Stimulated activated naive B cell treated with anti-CD40 and anti-IgM and Interleukin-4, amounts not matched to agents 10 μg/mL and 1 μg/mL and 100 μg/mL, for 72 hours (primary cell): ENCODE measurements at places on chromosomes 3 and 15.

GRCh38 chr3:68931406-68932149, 769 bp downstream of the TAFA4 start:
- peak overlapping the region; percentile 41 for H3K4me3 ChIP-seq
- peaks cover 71% of the 10 kb centered on the region for H3K27me3 ChIP-seq
- DNase-seq, result no peak
- no peaks in the 10 kb centered on the region for H3K36me3 ChIP-seq
- H3K27ac ChIP-seq, result no peak overlapping the region
- H3K4me1 ChIP-seq, result peaks cover 18% of the 10 kb centered on the region

DNA sequence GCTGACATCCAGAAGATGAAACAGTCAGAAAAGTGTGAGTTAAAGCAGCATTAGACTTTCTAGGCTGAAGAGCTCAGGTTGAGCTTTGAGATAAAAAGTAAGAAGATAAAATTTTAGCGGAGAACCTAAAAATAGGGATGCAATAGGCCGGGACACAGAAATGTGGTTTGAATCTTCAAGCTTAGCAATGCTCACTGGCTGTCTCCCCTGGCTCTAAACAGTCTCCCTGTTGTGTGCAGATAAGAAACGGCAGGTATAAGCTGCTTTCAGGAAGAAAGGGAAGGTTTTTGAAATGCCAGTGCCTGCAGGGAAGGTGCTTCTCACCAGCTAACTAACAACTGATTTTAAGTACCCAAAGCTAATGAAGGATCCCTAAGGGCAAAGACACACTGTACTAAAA, 718.7 kb upstream of the SGO1 start:
- no peak overlapping the region for H3K27ac ChIP-seq
- no peak for DNase-seq
- H3K36me3 ChIP-seq, result no peaks in the 10 kb centered on the region
- H3K4me1 ChIP-seq, result no peaks in the 10 kb centered on the region
- no peak overlapping the region for H3K4me3 ChIP-seq

- H3K36me3 ChIP-seq, result peaks cover 4% of the 10 kb centered on the region
- H3K4me1 ChIP-seq, result peaks cover 5% of the 10 kb centered on the region
Observed at GRCh38 chr15:70516408-70517193, 246.8 kb downstream of the UACA start.

GRCh38 chr3:133991637-133992036, 38.1 kb downstream of the SLCO2A1 start:
- no peak overlapping the region for H3K4me3 ChIP-seq
- H3K27me3 ChIP-seq, result peaks cover 10% of the 10 kb centered on the region
- DNase-seq, result no peak
- no peak overlapping the region for H3K27ac ChIP-seq
- no peaks in the 10 kb centered on the region for H3K36me3 ChIP-seq
- no peaks in the 10 kb centered on the region for H3K4me1 ChIP-seq

DNA sequence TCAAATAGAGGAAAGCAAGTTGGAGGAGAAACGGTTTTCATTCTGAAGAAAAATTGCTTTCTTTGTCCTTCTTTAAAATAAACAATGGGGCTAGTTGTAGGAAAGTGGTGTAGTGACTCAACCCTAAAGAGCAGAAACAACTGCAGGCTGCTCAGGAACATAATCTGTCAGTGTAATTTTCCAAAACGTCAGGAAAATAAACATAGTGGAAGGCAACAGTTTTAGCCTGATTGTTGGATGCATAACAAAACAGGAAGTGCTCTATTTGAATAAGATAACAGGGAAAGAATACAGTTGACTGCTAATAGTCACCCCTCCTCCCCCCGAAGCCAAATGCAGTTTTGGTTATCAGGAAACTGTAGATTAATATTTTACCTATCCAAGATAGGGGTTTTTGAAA, 167.6 kb downstream of the ECT2 start:
- no peak overlapping the region for H3K4me3 ChIP-seq
- H3K27me3 ChIP-seq, result no peaks in the 10 kb centered on the region
- no peaks in the 10 kb centered on the region for H3K4me1 ChIP-seq

GRCh38 chr3:105965384-105965783, 96.6 kb upstream of the CBLB start:
- no peaks in the 10 kb centered on the region for H3K36me3 ChIP-seq
- no peak overlapping the region for H3K27ac ChIP-seq
- no peaks in the 10 kb centered on the region for H3K4me1 ChIP-seq
- no peak overlapping the region for H3K4me3 ChIP-seq
- DNase-seq, result no peak
- no peaks in the 10 kb centered on the region for H3K27me3 ChIP-seq

DNA sequence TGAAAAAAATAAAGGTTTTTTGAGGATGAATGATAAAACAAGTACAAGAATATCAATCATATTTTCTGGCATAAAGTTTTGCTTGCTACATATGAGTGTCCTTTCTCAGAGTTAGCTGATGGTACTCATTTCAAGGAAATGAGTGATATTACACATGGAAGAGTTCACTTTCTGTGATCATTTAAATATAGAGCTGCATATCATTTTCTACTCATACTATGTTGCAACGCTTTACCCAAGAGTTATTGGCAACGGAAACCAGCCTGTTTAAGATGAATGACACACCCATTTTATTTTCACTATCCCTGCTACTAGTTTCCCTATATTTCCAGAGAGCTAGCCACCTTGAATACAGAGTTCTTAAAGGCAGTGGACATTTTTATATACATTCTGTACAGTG, 35.4 kb upstream of the RBMS3 start:
- DNase-seq, result no peak
- no peaks in the 10 kb centered on the region for H3K36me3 ChIP-seq
- H3K27ac ChIP-seq, result no peak overlapping the region
- no peaks in the 10 kb centered on the region for H3K4me1 ChIP-seq
- H3K4me3 ChIP-seq, result no peak overlapping the region
- H3K27me3 ChIP-seq, result no peaks in the 10 kb centered on the region

DNA sequence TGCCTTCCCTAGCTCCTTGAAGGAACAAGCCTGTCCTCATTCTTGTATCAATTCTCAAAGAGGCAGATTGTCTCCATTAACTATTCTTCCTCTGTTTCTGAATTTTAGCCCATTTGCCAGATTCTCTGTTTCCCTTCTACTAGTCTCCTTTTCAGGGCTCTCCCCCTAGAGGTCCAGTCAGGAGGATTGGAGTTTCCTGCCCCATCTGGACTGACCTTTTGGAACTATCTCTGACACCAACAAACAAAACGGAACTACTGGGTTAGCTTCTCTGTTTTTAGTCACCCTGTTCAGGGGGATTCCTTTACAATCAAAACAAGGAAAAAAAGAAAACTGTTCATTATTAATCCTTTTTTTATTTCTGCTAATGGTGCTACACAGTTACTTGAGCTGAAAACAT, 10.2 kb upstream of the KPNA4 start:
- H3K27me3 ChIP-seq, result peaks cover 2% of the 10 kb centered on the region
- no peak overlapping the region for H3K4me3 ChIP-seq
- H3K27ac ChIP-seq, result no peak overlapping the region
- no peaks in the 10 kb centered on the region for H3K4me1 ChIP-seq
- H3K36me3 ChIP-seq, result peaks cover 8% of the 10 kb centered on the region

DNA sequence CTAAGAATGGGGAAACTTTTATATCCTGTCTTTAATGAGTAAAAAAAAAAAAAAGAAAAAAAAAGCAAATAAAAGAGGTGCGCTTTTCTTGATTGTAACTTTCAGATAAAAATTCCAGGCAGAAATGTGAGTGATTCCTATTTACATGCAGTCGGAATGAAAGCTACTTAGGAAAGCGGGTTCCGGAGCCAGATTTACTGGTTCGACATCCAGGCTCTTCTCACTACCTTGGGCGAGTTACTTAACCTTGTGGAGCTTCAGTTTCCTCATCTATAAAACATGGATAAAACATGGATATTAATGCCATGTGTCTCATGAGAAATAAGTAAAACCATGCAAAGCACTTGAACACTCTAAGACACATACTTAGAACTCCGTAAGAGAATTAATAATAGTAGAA, 169.2 kb downstream of the TP63 start:
- no peaks in the 10 kb centered on the region for H3K4me1 ChIP-seq
- H3K36me3 ChIP-seq, result no peaks in the 10 kb centered on the region
- H3K4me3 ChIP-seq, result no peak overlapping the region
- no peak overlapping the region for H3K27ac ChIP-seq
- H3K27me3 ChIP-seq, result no peaks in the 10 kb centered on the region
- no peak for DNase-seq

- peak overlapping the region; percentile 62 for H3K27ac ChIP-seq
- peaks cover 14% of the 10 kb centered on the region for H3K36me3 ChIP-seq
- peak; percentile 76 for DNase-seq
- peak overlapping the region; percentile 73 for H3K4me3 ChIP-seq
Observed at GRCh38 chr3:10008588-10009344, 17.5 kb upstream of the FANCD2 start.

- no peak for DNase-seq
- H3K4me3 ChIP-seq, result no peak overlapping the region
- H3K27ac ChIP-seq, result no peak overlapping the region
- H3K27me3 ChIP-seq, result peaks cover 9% of the 10 kb centered on the region
- no peaks in the 10 kb centered on the region for H3K4me1 ChIP-seq
Observed at GRCh38 chr3:100523050-100523760, 30.8 kb downstream of the TMEM45A start.

DNA sequence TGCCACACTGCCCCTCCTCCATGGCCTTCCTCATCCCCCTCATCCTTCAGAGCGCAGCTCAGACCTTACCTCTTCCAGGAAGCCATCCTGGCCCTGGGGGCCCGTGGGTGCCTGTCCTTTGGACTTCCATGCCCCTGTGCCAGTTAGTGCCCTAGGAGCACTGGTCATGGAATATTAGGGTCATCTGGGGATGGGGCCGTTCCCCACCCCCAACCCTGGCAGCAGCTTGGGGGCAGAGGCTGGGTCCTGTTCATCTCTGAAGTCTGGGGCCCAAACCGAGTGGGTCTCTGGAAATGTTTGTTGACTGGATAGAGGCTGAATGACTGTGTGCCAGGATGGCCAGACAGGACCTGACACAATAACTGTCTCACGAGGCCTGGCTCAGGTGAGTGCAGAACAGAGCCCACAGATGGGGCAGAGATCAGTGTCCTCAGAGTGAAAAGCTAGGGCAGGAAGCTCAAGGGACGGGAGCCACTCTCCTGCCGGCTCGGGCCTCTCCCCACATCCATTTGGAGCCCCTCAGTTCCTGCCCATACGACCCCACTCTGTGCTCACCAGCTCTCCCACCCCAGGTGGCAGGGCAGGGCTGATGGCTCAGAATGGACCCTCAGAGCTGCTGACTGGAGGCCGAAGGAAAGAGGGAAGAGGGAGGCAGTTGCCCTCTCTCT, 62.5 kb downstream of the TLE3 start:
- H3K36me3 ChIP-seq, result no peaks in the 10 kb centered on the region
- peaks cover 11% of the 10 kb centered on the region for H3K27me3 ChIP-seq
- peak overlapping the region; percentile 48 for H3K27ac ChIP-seq
- no peak overlapping the region for H3K4me3 ChIP-seq
- no peak for DNase-seq
- H3K4me1 ChIP-seq, result peaks cover 29% of the 10 kb centered on the region

DNA sequence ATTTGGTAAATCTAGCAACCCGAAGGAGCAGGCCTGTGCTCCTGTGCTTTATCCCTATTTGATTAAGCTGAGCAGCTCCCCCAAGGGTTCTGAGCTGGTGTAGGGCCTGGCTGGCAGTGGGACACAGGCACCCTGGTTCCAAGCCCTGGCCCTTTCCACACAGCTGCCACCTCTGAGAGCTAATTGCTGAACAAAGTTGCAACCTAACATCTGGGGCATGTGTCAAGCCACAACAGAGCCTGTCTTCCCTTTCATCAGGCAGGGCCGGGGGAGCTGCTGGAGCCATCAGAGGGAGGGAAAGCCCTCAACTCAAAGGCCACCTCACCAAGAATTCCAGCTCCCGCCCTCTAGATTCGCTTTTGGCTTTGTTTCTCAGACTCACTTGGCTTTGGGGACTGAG, 17.1 kb upstream of the MRPS22 start:
- H3K36me3 ChIP-seq, result no peaks in the 10 kb centered on the region
- H3K4me3 ChIP-seq, result no peak overlapping the region

DNA sequence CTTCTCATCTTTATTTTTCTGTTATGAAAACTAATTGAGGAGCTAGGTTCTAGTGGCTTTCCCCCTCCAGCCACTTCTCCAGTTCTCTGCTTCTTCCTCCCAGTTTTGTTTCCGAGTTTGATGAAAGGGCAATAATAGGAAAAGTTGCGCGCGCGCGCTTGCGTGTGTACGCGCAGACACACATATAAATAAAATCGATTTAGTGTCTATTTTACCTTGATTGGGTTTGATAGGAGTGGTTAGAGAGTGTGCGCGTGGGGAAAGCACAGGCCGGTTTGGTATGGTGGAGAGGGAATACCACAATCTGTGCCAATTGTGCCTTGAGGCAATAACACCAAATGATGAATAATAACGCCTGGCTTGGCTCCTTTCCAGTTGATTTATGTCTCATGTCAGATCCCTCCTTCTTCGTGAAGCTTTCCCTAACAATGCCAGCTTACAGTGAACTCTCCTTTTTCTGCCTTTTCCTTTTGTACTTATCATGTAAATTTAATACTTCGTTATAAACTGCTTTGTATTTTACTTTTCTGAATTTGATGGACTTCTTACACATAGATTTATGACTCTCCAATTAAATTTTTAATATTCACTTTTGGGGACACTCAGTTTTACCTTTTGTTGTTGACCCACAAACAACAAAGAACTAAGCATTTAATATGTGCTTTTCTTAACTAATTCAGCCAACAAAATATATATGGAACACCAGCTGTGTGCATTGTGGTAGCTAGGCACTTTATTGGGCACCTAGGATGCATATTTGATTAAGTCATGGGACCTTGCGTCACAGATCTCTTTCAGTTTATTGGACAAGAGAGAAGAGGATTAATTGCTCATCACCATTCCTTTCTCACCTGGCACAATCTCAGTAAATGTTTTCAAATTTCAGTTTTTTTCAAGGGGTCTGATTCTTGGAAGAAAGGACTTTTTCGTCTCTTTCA, 1.7 kb downstream of the TIPARP start:
- H3K27ac ChIP-seq, result peak overlapping the region; percentile 59
- DNase-seq, result no peak
- H3K4me3 ChIP-seq, result peak overlapping the region; percentile 92
- peaks cover 26% of the 10 kb centered on the region for H3K4me1 ChIP-seq
- peaks cover 33% of the 10 kb centered on the region for H3K36me3 ChIP-seq
- no peaks in the 10 kb centered on the region for H3K27me3 ChIP-seq

DNA sequence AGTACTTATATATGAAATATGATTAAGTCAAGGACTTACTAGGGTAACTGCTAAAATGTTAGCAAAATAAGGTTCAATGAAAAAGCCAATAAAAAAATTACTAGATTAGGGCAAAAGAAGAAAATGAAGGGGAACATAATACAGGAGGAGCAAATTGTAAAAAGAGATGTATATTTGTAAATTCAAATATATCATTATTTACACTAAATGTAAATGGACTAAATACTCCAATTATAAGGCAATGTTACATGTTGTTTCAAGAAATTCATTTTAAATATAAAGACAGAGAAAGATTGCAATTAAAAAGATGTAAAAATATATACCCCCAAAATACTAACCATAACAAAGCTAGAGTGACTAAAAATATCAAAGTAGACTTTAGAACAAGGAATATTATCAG, 134.1 kb downstream of the EFHB start:
- H3K27ac ChIP-seq, result no peak overlapping the region
- H3K27me3 ChIP-seq, result peaks cover 5% of the 10 kb centered on the region
- DNase-seq, result no peak
- H3K36me3 ChIP-seq, result peaks cover 4% of the 10 kb centered on the region

- no peaks in the 10 kb centered on the region for H3K36me3 ChIP-seq
- no peaks in the 10 kb centered on the region for H3K4me1 ChIP-seq
- DNase-seq, result no peak
- no peak overlapping the region for H3K4me3 ChIP-seq
Observed at GRCh38 chr3:164641071-164641470, 437.2 kb downstream of the SI start.

- no peak overlapping the region for H3K4me3 ChIP-seq
- DNase-seq, result no peak
- no peaks in the 10 kb centered on the region for H3K36me3 ChIP-seq
Observed at GRCh38 chr15:86483936-86484335, 404.3 kb downstream of the AGBL1 start.
